Posterior vena cava (tissue), 2 donors: ENCODE measurements at places on chromosomes 5 and 9. TPM values are rescaled to one million over a fixed set of nuclear protein-coding genes. Genes with fewer than 3 reads are reported as not detected.

Gene BARHL1
- not detected for total RNA-seq

DNA sequence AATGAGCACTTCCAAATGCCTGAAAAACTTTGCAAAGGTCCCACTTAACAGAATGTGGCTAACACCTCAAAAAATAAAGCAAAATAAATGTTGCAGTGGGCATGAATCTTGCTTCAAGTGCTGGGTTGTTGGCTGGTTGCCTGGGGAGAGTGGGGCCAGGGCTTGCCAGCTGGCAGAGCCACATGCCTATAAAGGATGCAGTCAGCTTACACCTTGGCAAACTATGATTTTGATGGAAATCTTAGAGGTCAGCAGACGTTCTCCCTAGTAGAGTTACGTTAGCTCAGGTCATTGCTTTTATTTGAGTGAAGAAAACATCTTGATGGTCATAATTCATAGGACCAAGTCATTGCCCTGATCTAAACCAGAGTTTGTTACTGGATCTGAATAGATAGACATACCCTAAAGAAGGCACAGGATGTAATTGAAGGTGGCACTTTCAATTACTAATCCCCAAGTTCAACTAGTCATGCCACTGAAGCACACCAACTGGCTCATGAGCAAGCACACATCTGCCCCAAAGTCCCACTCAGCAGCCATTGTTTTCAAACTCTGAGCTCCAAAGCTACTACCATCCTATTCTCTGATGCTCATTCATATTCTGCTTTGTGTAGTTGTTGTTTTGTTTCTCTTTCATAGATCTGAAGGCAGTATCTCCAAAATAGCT is 51.2 kb upstream of the ZSWIM6 start:
- no peak for DNase-seq

DNA sequence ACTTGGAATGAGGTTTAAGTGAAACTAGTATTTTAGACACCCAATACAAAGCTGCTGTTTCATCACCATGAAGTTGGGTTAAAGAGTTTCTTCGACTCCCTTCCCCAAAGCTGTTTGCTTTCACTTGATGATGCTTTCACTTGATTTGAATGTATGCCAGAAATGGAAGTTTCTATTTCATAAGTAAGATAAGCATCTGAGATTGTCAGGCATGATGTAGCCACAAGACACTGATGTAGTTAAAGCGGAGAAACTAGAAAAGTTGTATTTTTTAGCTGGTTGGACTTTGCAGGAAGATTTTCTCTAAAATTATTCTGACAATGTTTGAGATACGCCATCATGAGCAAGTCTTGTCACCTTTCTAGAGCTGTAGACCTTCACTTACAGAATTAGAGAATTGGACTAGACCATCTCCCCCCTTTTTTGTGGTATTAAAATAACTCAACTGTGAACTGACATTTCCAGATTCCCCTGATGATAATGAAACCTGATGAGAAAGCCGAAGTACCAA is 20.0 kb downstream of the MOCS2 start:
- DNase-seq = no peak

DNA sequence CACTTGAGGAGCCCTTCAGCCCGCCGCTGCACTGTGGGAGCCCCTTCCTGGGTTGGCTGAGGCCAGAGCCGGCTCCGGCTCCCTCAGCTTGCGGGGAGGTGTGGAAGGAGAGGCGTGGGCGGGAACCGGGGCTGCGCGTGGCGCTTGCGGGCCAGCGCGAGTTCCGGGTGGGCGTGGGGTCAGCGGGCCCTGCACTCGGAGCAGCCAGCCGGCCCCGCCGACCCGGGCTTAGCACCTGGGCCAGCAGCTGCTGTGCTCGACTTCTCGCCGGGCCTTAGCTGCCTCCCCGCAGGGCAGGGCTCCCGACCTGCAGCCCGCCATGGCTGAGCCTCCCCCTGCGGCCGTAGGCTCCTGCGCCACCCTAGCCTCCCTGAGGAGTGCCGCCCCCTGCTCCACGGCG is 6.2 kb upstream of the SHB start:
- DNase-seq = peak; percentile 62

Gene CA9
- 1.2 TPM for total RNA-seq

Gene SPATA31A1
- total RNA-seq = not detected

GRCh38 chr5:83496626-83497025 is 25.1 kb downstream of the VCAN start:
- no peak for DNase-seq

DNA sequence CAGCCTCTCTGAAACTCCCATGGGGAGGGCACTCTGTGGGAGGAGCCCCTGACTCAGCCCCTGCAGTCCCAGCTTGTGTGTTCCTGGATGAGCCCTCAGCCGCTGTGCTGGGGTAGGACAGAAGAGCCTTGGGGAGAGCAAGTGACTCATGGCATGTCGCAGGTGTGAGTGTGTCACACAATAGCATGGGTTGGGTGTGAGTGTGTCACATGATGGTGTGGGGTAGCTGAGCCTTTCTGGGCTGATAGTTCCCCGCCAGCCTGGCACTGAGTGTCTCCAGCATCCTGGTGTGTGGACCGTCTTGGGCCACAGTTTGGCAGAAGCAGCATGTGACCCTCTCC is 83.4 kb downstream of the PHF2 start:
- DNase-seq = no peak

Gene SLC36A3
- not detected for total RNA-seq

DNA sequence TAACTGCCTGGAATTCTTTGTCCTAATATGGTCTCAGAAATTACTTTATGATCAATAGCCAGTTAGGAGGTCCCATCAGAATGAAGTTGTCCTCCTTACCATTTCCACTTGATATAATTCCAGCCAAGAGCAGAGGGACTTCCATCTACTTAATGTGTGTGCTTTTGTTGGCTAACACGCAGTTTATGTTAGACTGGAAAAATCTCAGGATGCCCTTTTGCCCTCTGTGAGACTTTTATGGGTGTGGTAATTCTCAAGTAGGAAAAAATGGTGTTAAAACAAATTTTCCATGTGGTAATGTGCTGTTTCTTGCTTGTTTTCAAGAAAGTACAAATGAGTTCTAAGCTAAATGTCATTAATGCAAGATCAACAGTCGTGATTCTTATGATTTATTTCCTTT is 327.1 kb downstream of the MTRR start:
- DNase-seq = no peak

DNA sequence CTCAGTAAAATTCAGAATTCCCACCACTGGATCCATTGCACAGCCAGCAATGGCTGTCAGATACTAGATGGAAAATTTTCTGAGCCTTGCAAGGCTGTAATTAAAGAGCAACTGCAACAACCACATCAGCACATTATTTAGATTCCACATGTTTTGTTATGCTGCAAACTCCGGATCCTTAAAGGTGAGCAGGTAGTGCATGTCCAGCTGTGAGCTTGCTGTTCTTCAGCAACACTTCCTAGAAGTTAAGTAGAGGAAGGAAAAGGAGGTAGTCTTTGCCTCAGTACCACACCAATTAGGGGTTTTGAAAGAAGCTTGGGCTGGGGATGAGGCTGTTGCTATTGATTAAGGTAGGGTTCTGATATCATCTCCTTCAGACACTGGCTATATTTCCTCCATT is 144.3 kb downstream of the AUH start:
- no peak for DNase-seq

DNA sequence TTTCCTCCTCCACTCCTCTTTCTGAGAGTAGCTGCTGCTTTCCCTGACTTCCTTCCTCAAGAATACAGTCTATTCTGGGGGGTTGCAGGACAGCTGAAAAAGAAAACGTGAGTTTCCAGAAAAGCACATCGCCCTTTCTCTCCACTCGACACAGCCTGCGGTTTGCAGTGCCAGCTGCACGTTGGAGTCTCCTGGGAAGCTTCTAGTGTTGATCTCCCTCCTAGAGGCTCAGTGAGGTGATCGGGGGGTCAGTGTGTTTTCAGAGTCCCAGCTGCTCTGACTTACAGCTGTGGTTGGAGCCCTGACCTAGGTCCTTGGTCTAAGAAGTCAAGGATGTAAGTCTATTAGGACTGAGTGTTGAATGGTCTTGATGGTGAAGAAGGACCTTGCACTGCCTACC is 25.0 kb upstream of the SUSD3 start:
- DNase-seq = no peak

- no peak for DNase-seq
Observed at GRCh38 chr9:8346296-8346695, 546.7 kb upstream of the DMAC1 start.

Gene CCIN
- 2.0 TPM for total RNA-seq

- no peak for DNase-seq
Observed at GRCh38 chr5:33049298-33049697, 338.2 kb downstream of the NPR3 start.

DNA sequence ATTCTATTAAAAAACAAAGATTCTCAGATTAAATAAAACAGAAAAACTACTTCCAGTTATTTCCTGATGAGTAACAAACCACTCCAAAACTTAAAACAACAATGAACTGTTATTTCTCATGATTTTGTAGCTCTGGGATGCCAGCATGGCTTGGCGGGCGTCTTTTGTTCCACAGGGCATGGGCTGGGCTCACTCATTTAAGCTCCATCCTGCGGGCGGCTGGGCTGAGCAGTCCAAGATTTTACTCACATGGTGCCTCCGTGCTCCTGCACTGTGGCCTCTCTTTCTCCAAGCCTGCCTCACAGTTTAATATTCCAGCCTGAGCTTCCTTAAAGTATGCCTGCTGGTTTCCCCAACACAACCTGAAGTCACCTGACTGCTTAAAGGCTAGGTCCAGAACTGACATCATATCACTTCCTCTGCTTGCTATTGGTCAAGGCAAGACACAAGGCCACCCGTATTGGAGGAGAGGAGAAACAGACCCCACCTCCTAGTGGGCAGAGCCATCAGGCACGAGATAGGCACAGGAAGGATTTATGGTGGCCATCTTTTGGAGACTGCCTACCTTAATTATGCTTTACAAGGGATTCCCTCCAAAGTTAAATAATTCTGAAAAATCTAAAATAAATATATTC is 41.6 kb upstream of the ZBTB43 start:
- DNase-seq = no peak
